SK-N-SH (cell line): ENCODE measurements at places on chromosomes 7 and 10. TPM values are rescaled to one million over a fixed set of nuclear protein-coding genes. Genes with fewer than 3 reads are reported as not detected.

The TRPV5 gene
- not detected in 2 replicates for polyA plus RNA-seq

The CLRN3 gene
- polyA plus RNA-seq, result 0.08 and 0.25 TPM in 2 replicates

The UTF1 gene
- polyA plus RNA-seq, result not detected in 2 replicates

The IDI1 gene
- polyA plus RNA-seq, result 15.9 and 19.6 TPM in 2 replicates

The SLC16A9 gene
- polyA plus RNA-seq, result 4.7 and 6.7 TPM in 2 replicates
